A673 (cell line): ENCODE measurements at places on chromosomes 4 and X. TPM values are rescaled to one million over a fixed set of nuclear protein-coding genes. Genes with fewer than 3 reads are reported as not detected.

ITGB1BP2 gene
- 6.6 and 7.0 TPM in 2 replicates for total RNA-seq

DNA sequence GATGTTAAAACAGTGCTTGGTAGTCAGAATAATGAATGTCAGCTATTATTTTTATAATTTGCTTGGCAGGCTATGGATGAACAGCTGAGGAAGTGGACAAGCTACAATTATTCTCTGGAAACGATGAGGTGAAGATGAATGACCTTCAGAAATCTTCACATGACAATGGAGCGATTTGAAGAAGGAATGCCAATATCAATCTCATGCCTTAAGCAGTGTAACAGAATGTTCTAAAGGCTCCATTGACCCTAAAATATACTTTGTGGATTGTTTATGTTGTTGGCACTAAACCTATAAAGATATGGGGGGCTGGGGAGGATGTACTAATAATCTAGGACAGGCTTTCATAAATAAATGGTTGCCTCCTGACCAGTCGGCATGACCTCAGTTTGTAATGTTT is 36.2 kb downstream of the COL25A1 start:
- H3K27ac ChIP-seq = no peak overlapping the region
- no peak overlapping the region for H3K4me3 ChIP-seq
- peaks cover 8% of the 10 kb centered on the region for H3K4me1 ChIP-seq
- DNase-seq = no peak

SPON2 gene
- total RNA-seq = 2.3 and 4.8 TPM in 2 replicates

GRCh38 chrX:92209936-92210335 is 430.8 kb downstream of the PCDH11X start:
- H3K27ac ChIP-seq = no peak overlapping the region
- no peaks in the 10 kb centered on the region for H3K27me3 ChIP-seq
- H3K36me3 ChIP-seq = no peaks in the 10 kb centered on the region
- no peaks in the 10 kb centered on the region for H3K4me1 ChIP-seq
- H3K4me3 ChIP-seq = no peak overlapping the region
- no peak for DNase-seq

RAB33A gene
- total RNA-seq = 4.8 and 6.2 TPM in 2 replicates

- H3K4me1 ChIP-seq = no peaks in the 10 kb centered on the region
- H3K4me3 ChIP-seq = no peak overlapping the region
- no peak overlapping the region for H3K27ac ChIP-seq
- DNase-seq = no peak
These were observed 5.9 kb downstream of the ODAPH start for GRCh38 chr4:75561789-75562188.

DNA sequence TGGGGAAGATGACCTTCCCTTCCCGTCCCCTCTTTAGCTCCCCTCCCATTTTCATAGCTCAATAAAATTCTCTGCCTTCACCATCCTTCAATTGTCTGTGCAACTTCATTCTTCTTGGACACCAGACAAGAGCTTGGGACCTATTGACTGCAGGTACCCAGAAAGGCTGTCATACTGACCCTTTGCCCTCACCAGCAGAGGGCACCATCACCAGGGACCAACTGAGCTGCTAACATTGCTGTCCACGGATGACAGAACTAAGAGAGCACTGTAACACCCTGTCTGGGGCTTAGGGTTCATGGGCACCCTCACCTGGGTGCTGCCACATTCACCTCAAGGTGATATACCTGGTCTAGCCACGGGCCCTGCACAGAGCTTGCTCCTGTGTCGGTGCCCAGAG is 141.3 kb upstream of the VCX3B start:
- DNase-seq = peak; percentile 1
- no peaks in the 10 kb centered on the region for H3K4me1 ChIP-seq
- no peaks in the 10 kb centered on the region for H3K36me3 ChIP-seq
- H3K4me3 ChIP-seq = no peak overlapping the region

DNA sequence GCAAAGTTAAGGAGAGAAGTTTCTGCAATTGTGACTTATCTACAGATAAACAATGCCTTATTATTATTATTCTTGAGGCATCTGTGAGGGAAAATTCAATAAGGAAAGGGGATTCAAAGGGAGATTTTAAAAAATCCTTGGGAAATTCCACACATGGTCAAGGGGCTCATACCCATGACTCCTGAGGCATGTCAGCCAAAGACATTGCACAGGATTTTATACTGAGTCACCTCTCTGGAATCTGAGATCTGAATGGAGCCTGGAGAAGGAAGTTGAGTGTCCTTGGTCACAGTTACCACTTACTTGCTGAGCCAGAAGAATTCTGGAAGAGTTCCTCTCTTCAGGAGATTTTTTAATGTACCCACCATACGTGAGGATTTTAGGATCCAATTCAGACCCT is 14.4 kb upstream of the CXCL8 start:
- H3K36me3 ChIP-seq = no peaks in the 10 kb centered on the region
- no peaks in the 10 kb centered on the region for H3K4me1 ChIP-seq
- no peak overlapping the region for H3K27ac ChIP-seq
- DNase-seq = peak; percentile 28

GRCh38 chr4:153468587-153468986 is 2.4 kb downstream of the TMEM131L start:
- peak; percentile 73 for DNase-seq
- peaks cover 34% of the 10 kb centered on the region for H3K4me1 ChIP-seq
- H3K4me3 ChIP-seq = peak overlapping the region; percentile 91
- no peaks in the 10 kb centered on the region for H3K27me3 ChIP-seq

KCND1 gene
- 3.6 and 4.3 TPM in 2 replicates for total RNA-seq

GRCh38 chr4:28548136-28548535 is 1687.5 kb downstream of the STIM2 start:
- no peak overlapping the region for H3K27ac ChIP-seq
- no peaks in the 10 kb centered on the region for H3K27me3 ChIP-seq
- H3K36me3 ChIP-seq = no peaks in the 10 kb centered on the region
- DNase-seq = no peak

TEX13C gene
- 0.07 TPM in 1 of 2 replicates, not detected in the other for total RNA-seq

TEX13B gene
- total RNA-seq = not detected in 2 replicates

STS gene
- 1.7 and 2.5 TPM in 2 replicates for total RNA-seq

NOX1 gene
- not detected in 2 replicates for total RNA-seq

ERCC6L gene
- 16.1 and 17.0 TPM in 2 replicates for total RNA-seq

ATP5ME gene
- 362 and 383 TPM in 2 replicates for total RNA-seq

DNA sequence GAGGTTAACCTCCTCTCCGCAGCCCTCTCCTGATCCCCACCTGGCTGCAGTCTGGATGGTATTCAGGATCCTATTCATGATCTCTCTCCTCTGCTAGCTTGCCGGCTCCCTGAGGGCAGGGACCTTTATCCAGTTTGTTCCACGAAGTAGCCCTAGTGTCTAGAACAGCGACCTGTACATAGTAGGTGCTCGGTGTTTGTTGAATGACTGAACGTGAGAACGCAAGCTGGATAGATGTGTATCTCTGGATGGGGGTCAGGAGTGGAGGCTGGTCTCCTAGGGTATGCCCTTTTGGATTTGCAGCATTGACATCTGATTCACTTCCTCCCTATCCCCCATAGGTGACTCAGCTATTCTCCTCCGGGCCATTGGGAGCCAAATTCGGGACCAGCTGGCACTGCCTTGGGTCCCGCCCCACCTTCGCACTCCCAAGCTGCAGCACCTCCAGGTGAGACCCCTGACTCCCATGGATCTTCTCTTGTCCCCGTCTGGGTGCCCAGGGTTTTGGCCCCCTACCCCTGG is 7.3 kb downstream of the CCDC22 start:
- no peaks in the 10 kb centered on the region for H3K27me3 ChIP-seq
- H3K27ac ChIP-seq = no peak overlapping the region
- H3K36me3 ChIP-seq = no peaks in the 10 kb centered on the region
- no peak for DNase-seq
- no peaks in the 10 kb centered on the region for H3K4me1 ChIP-seq

GRCh38 chr4:110381784-110382183 is 94.2 kb upstream of the ENPEP start:
- H3K36me3 ChIP-seq = no peaks in the 10 kb centered on the region
- DNase-seq = no peak
- H3K4me1 ChIP-seq = no peaks in the 10 kb centered on the region
- H3K27ac ChIP-seq = no peak overlapping the region
- no peaks in the 10 kb centered on the region for H3K27me3 ChIP-seq

- DNase-seq = no peak
- H3K27me3 ChIP-seq = no peaks in the 10 kb centered on the region
- H3K27ac ChIP-seq = no peak overlapping the region
- peaks cover 53% of the 10 kb centered on the region for H3K4me1 ChIP-seq
- peaks cover 32% of the 10 kb centered on the region for H3K36me3 ChIP-seq
These were observed 3.5 kb downstream of the UBE2D3 start for GRCh38 chr4:102823897-102824296.

GRCh38 chr4:108502356-108502755 is 118.0 kb upstream of the RPL34 start:
- no peaks in the 10 kb centered on the region for H3K36me3 ChIP-seq
- no peak overlapping the region for H3K4me3 ChIP-seq
- DNase-seq = no peak
- no peaks in the 10 kb centered on the region for H3K27me3 ChIP-seq
- no peaks in the 10 kb centered on the region for H3K4me1 ChIP-seq

- H3K27ac ChIP-seq = no peak overlapping the region
- DNase-seq = peak; percentile 43
- no peak overlapping the region for H3K4me3 ChIP-seq
- no peaks in the 10 kb centered on the region for H3K36me3 ChIP-seq
These were observed 27.2 kb upstream of the EDNRA start for GRCh38 chr4:147453561-147454141.

PTPN13 gene
- total RNA-seq = 103 and 107 TPM in 2 replicates
